Neural crest cell (in vitro differentiated cells): ENCODE measurements at places on chromosomes 7 and 10. TPM values are rescaled to one million over a fixed set of nuclear protein-coding genes. Genes with fewer than 3 reads are reported as not detected.

DNA sequence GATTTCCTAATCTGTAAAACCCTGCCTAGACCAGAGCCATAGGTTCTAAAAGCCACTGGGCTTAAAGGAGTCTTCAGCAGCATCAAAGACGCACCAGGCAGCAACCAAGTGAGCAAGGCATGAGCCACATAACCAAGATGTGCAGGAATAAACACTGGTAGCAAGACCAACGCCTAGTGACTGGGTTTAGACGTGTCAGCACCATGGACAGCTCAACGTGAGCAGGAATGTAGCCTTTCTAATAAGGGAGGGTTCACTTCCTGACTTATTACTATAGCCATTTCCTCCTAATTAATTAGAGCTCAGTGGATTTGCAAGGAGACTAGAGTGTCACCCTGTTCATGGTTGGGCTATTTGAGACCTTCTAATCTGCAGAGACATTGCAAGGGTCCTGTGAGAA lies 223.7 kb downstream of the LHFPL3 start:
- peaks cover 1% of the 10 kb centered on the region for H3K36me3 ChIP-seq
- H3K27ac ChIP-seq, result no peak overlapping the region
- H3K4me1 ChIP-seq, result no peaks in the 10 kb centered on the region

DNA sequence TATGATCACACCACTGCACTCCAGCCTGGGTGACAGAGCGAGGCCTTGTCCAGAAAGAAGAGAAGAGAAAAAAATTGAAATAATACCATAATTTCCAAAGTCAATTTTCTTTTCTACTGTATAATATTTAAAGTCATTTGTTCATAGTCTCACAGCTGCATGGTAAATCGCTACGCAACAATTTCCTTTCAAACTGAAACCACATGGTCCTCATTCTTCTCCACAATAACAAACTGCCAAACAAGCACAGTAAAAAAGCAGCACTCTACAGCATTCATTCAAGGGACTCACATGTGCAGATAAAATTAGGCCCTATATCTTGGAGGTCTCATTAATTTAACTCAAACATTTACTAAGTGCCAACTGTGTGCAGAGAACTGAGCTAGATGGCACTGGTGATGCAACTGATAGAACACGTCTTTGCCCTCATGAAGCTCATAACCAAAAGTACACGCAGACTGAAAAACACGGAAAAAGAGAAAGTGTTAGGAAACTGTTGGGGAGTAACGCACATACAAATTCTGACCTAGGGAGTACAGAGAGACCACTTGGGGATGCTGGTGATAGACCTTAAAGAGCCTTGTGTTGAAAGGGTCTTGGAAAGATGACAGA lies 68.4 kb upstream of the SRRM3 start:
- DNase-seq, result no peak
- no peak overlapping the region for H3K4me3 ChIP-seq
- no peaks in the 10 kb centered on the region for H3K36me3 ChIP-seq
- no peak overlapping the region for H3K27ac ChIP-seq

DNA sequence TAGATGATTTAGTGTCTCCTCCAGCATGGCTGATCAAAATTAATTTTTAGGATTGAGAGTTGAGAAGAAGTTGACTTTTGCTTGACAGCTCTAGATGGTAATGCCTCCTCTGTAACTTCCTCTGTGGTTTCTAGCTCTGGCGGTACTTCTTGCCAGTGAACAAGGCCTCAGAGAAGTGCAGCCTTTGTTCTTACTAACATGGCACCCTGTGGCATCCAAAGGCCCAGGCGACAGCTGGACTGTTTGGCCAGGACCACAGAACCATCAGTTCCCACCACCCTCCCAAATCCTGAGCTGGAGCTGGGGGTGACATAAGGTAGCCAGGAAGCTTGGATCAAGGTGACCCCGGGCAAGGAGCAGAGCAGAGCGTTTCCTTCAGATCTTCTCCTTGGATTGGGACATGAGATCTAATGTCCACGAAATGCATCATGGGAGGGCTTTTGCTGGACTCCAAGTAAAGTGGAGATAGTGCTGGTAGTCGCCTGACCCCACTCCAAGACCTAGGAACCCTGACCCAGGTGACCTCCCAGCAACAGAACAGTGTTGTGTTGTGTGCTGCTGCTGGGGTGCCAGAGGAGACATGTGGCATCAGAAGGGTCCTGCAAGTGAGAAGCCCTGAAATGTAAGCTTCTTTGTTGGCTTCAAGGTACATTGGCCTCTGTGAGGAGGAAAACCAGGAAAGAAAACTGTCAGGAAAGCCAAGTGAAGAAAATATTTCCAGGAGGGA lies 41.8 kb downstream of the APBB1IP start:
- no peaks in the 10 kb centered on the region for H3K4me1 ChIP-seq
- H3K36me3 ChIP-seq, result no peaks in the 10 kb centered on the region
- no peak for DNase-seq
- H3K27ac ChIP-seq, result no peak overlapping the region
- no peak overlapping the region for H3K4me3 ChIP-seq

DNA sequence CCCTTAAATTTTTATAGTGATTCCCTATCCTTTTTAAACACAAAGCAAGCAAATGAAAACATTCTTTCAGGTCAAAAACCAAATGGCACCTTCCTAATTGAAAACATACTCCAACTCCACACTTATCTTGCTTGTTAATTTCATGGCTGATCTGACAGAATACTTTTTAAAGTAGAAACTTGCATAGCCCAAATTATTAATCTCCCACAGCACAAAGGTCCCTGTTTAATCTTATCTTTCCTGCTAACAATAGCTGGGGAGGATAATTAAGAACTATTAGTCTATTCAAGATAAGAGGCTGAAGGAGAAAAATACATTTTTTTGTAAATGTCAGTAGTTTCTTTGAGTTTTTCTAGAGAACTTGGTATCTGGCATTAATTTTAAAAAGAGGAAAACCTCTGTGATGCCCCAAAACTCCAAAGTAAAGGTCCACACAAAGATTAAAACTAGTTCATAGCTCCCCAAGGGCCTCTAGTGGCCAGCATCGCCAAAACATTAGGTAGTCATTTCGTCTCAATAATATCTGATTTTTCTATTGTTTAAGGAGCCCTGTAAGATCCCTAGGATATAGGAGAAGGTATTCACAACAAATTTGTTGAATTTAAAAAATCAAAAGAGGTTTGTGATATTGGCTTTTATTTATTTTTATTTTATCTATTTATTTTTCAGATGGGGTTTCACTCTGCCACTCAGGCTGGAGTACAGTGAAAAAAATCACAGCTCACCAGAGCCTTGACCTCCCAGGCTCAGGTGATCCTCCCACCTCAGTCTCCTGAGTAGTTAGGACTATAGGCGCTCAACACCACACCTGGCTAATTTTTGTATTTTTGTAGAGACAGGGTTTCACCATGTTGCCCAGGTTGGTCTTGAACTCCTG lies 14.7 kb downstream of the CDNF start:
- no peak overlapping the region for H3K4me3 ChIP-seq
- DNase-seq, result no peak
- H3K4me1 ChIP-seq, result peaks cover 3% of the 10 kb centered on the region
- peaks cover 8% of the 10 kb centered on the region for H3K27me3 ChIP-seq
- no peak overlapping the region for H3K27ac ChIP-seq

HGF gene
- 0.05 and 0.14 TPM in 2 replicates for total RNA-seq
